NCI-H2107 (cell line): ENCODE measurements at places on chromosomes 7 and 10.

- DNase-seq, result no peak
Measured at GRCh38 chr10:73581918-73582317, 9.2 kb downstream of the USP54 start.

- DNase-seq, result no peak
Measured at GRCh38 chr7:30683306-30683705, 1.1 kb upstream of the CRHR2 start.

DNA sequence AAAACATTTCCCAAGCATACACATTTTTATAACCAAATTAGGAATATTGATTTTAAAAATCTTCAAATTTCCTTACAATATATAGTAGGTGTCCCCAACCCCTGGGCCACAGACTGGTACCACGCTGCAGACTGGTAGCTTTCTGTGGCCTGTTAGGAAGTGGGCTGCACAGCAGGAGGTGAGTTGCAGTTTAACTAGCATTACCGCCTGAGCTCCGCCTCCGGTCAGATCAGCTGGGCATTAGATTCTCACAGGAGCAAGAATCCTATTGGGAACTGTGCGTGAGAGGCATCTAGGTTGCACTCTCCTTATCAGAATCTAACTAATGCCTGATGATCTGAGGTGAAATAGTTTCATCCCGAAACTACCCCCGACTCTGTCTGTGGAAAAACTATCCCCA is 62.1 kb downstream of the ZWINT start:
- no peak for DNase-seq

DNA sequence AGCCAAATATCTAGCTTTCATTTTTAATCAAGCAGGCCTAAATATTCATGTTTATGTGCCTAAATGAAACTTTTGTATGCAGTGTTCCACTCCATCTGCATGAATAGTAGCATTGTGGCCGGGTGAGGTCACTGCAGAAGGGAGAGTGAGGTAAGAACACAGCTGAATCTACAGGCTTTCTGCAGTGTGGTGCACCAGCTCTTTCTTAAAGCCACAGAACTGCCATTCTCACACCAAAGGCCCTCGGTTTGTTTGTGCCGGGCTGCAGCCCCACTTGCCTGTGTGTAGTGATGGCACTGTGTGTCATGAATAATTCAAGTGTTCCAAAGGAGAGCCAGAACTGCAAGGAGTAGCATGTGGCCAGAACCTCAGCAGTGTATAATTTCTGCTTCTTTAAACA is 204.1 kb downstream of the TRIL start:
- DNase-seq, result no peak

DNA sequence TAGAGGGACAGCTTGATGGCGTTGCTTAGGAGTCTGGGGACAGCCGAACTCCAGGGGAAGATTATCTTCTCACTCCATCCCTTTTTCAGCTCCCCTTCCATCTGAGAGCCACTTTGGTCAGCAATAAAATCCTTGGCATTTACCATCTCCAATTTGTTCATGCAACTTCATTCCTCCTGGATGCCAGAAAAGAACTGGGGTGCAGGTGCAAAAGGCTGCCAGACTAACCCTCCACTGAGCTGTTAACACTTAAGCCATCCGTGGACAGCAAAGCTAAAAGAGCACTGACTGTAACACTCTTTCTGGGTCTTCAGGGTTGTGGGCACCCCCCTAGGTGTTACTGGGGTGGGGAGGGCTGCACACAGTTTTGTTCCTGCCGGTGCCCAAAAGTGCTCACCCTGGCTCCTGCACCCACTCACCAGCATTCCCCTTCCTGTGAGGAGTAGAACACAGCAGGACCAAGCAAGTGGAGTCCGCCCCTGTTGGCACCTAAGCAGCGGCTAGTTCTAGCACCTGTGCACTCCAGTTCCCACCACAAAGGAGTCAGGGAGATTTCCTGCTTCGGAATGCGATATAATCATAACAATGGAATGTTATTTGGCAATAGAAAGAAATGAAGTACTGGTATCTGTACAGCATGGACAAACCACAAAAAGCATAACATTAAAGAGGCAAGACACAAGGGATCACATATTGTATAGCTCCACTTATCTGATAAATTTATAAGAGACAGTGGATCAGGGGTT is 95.1 kb downstream of the NPY start:
- DNase-seq, result no peak

DNA sequence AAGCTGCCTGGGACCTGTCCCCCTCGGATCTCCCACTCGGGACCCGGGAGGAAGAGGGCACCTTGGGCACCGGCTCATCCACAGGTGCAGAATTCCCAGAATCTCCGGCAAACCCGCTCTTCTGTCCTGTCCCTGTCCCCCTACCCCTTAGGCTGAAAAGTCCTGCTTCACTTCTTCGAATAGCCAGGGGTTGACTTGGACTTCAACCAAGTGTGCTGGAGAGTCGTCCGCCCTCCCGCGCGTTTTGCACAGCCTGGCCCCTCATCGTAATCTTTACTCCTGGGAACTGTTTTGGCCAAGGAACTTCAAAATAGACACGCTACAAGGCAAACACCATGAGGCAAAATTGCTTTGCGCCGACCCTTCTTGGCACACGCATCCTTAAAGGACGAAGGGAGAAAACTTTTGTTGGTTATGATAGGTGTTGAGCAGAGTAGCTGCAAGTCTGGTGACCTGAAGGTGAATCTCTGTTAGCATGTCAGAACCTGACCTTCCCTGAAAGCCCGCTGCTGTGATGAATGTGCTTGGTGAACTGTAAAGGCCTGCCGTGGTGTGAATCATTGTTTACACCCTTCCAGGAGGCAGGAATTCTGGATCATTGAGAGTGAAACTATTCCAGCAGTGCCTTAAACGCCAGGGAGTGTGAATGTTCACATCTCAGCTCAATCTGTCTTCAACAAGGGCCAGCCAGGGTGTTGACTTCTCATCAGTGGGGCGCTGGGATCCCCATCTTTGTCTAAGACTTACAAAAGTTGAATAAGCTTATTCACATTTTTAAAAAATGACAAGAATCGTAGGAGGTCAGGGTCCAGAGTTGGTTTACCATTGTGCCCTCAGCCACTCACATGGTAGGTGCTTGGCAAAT is 589 bp upstream of the RAPGEF5 start:
- no peak for DNase-seq

- DNase-seq, result no peak
Measured at GRCh38 chr10:21150166-21150565, 253.1 kb upstream of the NEBL start.

GRCh38 chr10:58140691-58141347 is 126.9 kb downstream of the IPMK start:
- no peak for DNase-seq

- DNase-seq, result no peak
Measured at GRCh38 chr7:22617166-22617565, 109.8 kb upstream of the IL6 start.

- no peak for DNase-seq
Measured at GRCh38 chr10:110068780-110069179, 61.0 kb downstream of the ADD3 start.

GRCh38 chr10:110641256-110641655 is 2.9 kb upstream of the RBM20 start:
- DNase-seq, result no peak

- no peak for DNase-seq
Measured at GRCh38 chr10:22834471-22834870, 93.4 kb upstream of the ARMC3 start.

DNA sequence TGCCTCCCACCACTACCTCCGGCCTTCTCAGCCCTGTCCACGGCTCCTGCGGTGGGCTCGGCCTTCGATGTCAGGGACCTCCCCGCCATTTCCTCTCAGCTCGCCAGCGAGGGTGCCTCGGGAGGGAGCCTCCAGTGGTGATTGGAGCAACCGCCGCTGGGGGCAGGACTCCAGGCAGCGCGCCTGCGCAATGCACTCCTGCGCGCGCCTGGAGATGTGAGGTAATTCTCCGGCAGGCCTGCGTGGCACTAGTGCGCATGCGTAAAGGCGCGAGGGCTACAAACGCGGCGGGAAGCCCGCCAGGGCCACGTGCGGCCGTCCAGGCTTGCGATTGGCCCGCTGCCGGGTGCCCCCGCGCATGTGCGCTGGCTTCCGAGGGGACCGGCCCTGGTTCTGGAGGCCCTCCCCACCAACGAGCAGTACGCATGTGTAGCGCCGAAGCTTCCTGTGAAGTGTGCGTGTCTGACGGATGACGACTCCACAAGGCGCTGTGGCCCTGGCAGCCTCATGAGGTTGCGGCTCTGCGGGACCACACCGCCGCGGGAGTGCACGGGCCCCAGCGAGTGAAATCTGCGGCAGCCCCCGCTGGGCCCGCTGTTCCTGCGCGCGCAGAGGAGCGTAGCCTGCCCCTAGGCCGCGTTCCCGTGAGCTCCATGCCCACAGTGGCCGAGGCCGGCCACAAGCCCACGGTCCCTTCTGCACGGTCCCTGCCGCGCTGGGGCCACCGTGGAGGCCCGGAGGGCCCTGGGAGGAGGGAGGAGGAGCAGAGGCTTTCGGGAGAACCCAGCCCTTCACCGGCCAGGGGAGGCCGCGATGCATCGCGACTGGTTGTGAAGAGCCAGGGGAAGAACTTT is at the start of gene SYCE1:
SYCE1 (minus strand) TSS at position 143 of the 854 bp plus-strand sequence; CDS start at position 89, 54 bp downstream.
- DNase-seq, result no peak

DNA sequence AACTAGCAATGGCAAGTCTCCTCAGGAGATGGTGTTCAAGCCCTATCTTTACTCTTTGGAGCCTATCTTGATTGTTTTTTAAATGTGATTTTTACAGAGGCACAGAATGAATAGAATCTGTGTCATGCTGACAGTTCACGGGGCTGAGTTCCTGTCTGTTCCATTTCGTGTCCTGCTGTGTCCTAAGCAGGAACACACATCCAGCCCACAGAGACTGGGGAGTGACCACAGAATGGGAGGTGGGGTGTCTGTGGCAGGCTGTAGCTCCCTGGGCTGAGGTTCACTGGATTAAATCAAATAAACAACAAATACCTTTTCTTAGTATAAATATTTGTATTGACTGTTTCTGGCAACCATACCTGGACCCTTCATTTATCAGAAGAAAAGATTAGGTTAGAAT is 73.4 kb upstream of the CARD11 start:
- DNase-seq, result no peak

DNA sequence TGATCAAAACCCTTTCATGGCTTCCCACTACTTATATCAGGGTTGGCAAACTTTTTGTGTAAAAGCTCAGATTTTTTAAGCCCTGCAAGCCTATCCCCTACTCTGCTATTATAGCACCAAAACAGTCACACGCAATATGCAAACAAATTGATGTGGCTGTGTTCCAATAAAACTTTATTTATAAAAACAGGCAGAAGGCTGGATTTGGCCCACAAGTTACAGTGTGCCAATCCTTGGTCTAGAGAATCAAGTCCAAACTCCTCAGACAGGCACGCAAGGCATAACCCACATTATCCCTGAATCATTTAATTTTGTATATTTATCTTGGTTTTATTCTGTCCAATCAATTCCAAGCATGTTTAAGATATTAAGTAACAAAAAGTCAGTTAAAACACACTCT is 71.9 kb downstream of the SGMS1 start:
- no peak for DNase-seq
